Activated T-helper 1 cell treated with anti-CD3 and anti-CD28 coated beads, Interleukin-12 subunit alpha, Interleukin-12 subunit beta, Interleukin-2, Interleukin-4 antibody, amounts not matched to agents 30 ng/mL and 10 ng/mL and 1 ng/mL, durations not matched to agents 14 hours and 24 hours and 36 hours (primary cell): ENCODE measurements at places on chromosomes 1 and 21.

GRCh38 chr21:25688275-25689155, 46.2 kb downstream of the ATP5PF start:
- DNase-seq: no peak

DNA sequence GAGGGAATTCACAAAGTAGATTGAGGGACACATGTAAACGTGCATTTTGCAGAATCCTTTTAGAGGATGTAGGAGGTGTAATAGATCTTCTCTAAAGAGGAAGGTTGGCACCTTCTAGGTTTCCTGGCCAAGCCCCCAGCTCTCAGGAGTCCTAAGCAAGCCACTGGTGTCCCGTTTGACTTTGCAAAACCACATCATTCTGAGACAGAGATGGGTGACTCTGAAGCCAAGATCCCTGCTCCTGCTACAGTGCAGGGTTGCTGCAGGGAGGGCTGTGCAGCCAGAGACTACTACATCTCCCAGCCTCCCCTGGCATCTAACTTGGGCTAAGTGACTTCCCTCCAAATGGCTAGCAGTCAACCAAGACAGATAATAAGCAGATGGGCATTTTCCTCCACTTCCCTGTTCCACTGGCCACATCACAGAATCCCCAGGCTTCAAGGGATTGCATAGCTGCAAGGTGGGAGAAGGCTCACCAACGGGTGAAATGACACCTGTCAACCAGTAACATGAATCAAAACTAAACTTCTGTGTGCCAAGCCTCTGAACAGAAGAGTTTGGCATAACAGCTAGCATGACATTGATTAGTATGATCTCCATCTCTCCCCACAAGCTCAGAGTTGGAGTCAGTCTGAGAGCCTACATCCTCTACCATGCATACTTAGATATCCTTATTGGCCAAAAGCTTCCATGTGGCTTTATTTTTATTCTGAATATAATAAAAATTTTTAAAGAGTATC, 129.6 kb upstream of the COA6 start:
- DNase-seq: no peak

- DNase-seq: no peak
Measured at GRCh38 chr1:3788756-3789420, 7.4 kb downstream of the LRRC47 start.

GRCh38 chr1:220841293-220841692, 38.0 kb upstream of the HLX start:
- DNase-seq: no peak

DNA sequence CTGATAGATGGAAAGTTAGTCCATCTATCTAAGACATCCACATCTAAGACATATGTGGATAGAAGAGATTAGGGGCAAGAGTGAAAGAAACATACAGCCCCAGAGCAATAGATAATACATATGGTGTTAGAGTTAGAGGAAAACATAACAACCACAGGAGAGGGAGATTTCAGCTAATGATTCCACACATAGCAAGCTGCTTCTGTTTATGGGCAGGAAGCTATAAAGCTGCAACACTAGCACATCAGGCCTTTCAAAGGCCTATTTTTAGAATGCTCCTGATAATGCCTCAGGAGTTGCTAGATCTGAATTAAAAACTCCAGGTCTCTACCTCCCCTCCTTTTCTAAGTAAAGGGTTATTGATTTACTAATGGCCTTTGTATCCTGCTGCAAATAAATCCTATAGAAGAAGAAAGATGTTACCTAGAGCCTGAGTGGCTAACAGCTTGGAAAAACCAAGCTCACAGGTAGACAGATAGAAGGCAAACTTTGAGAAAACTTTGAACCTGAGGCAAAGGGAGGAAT, 36.1 kb downstream of the BRINP2 start:
- no peak for DNase-seq
